ENCODE measurements at places on chromosomes 5 and 9.

GRCh38 chr9:133609311-133610098 lies at the start of gene FAM163B:
Gene FAM163B, minus strand, starts transcription at chr9:133609389. Its CDS starts 29,166 bp downstream, at chr9:133580223.
- no peak for DNase-seq

- DNase-seq: no peak
These were observed 37.3 kb downstream of the SPIN1 start for GRCh38 chr9:88425538-88425950.

GRCh38 chr9:95796029-95796428 lies 79.5 kb upstream of the ERCC6L2 start:
- DNase-seq: no peak

GRCh38 chr9:113617550-113617949 lies 154.0 kb downstream of the RGS3 start:
- DNase-seq: no peak

- no peak for DNase-seq
These were observed 23.7 kb downstream of the KLHL3 start for GRCh38 chr5:137712139-137712667.

DNA sequence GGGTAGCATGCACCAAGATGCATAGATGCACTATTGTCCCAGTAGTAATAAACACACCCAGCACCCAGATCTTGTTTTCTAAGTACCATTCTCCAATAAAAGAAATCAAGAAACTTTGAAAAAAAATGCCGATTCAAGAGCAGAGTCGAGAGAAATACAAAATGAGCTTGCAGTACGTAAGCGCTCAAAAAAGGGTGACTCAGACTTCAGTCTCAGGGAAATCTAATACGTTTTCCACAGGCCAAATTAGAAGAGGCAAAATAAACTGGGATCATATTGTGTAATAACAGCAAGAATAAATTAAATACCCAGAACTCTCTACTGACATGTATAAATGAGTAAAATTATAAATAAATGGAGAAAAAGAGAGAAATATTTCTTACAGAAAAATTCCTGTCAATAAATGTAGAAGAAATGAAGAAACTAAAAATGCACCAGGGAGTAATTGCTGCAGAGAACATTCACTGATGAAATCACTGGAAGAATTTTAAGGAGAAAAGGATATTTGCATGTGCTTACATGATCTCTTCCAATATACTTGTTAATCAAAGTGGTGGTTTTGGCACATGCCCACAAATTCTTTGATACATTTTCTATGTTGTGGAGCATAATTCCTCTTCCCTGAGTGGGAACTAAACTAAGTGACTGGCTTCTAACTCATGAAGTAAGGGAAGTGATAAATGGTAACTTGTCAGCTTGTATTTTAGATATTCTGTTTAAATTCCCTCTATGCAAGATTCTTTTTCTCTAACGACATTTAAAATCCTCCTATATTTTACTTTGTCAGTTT lies 567.6 kb upstream of the ADAMTS16 start:
- DNase-seq: no peak

- DNase-seq: no peak
These were observed 33.5 kb downstream of the PDGFRB start for GRCh38 chr5:150122158-150122510.

DNA sequence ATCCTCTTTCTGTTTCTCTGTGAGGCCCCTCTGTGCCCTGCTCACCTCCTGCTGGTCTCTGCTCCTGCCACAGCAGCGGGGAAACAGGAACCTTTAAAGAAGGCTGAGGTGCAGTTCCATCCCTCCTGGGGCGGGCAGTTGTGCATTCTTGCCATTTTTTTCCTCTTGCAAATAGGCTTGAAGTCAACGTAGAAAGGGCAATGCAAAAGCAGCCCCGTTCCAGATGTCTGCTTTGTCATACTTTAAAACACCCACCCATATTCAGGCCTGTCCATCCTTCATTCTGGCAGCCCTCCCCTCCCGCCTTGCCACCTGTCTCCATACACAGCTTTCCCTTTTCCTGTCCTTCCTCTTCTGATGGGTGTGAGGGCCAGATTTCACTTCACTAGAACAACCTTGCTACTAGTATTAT lies 65.4 kb upstream of the KLF9 start:
- no peak for DNase-seq

Measured in BJ (cell line).